Liver (tissue), 10 donors: ENCODE measurements at places on chromosomes 11 and 22.
A peak's percentile ranks its signal among the peaks of the same experiment; 100 is the strongest.

DNA sequence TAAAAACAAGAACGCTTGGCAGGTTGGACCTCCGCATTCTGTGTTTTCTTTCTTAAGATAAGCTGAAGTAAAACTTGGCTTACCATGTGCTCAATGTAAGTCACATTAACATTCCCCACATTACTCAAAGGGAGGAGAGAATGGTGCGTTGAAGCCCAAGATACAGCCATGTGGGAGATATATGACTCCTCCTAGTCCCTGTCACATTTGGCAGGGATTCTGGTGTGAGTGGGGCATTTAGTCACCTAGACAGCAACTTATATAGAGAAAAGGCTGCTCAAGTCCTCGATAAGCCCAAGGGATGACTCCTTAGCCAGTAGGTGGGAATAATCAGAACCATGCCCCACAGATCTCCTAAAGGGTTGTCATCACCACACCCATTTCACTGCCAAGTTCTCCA is 4.6 kb downstream of the PRSS23 start:
- no peak for DNase-seq
- H3K27ac ChIP-seq: no peak overlapping the region
- no peaks in the 10 kb centered on the region for H3K36me3 ChIP-seq
- no peak overlapping the region for H3K4me3 ChIP-seq

GRCh38 chr11:62728171-62728988 is at the start of gene TTC9C:
Gene TTC9C (plus strand): TSS chr11:62728486. CDS start chr11:62728849, 363 bp downstream.
- H3K36me3 ChIP-seq: peaks cover 7% of the 10 kb centered on the region
- peak; percentile 84 for DNase-seq
- H3K4me1 ChIP-seq: peaks cover 40% of the 10 kb centered on the region
- peak within 1 kb of the TSS; percentile 97 for H3K27ac ChIP-seq

DNA sequence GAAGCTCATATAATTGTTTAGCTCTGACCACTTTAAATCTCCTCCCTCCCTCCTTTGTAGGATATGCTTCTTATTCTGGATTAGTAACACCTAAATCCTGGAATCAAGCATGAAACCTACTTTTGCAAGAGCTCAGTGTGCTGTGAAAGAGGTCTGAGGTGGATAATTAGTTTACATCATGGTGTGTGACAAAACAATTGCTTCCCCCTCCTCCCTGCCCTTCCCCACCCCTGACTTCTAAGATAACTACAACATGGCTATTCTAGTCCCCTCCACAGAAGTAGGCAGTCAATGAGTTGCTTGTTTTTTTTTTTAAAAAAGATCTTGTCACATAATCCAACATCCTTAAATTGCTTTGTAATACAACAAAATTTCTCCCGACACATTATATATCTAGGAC is 314.0 kb downstream of the CADM1 start:
- H3K27ac ChIP-seq: no peak overlapping the region
- H3K36me3 ChIP-seq: no peaks in the 10 kb centered on the region
- no peaks in the 10 kb centered on the region for H3K27me3 ChIP-seq
- DNase-seq: no peak

GRCh38 chr22:39815932-39816331 is 77.6 kb downstream of the ENTHD1 start:
- no peaks in the 10 kb centered on the region for H3K4me1 ChIP-seq
- H3K27ac ChIP-seq: no peak overlapping the region
- H3K36me3 ChIP-seq: no peaks in the 10 kb centered on the region
- H3K4me3 ChIP-seq: no peak overlapping the region
- no peaks in the 10 kb centered on the region for H3K27me3 ChIP-seq

DNA sequence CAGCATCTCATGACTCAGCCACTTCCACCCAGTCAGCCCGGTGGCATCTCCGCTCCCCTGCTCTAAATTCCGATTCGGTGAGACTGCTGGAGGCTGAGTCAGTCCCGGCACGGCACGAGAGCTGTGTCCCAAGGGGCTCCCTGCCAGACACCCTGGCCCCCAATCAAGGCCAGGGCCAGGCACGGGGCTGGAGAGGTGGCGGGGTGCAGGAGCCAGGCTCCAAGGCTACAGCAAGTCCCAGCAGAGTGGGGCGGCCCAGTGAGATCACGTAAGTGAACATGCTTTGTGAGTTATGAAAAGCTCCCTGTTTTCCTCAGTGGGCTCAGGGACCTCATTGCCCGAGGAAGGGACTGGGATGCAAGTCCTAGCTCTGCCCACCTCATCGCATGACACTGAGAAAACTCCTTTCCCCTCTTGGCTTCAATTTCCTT is 3.0 kb downstream of the C11orf68 start:
- no peaks in the 10 kb centered on the region for H3K36me3 ChIP-seq
- peak overlapping the region; percentile 9 for H3K27ac ChIP-seq
- no peak for DNase-seq
